Ammon's horn (tissue), 1 donor: ENCODE measurements at places on chromosomes 2 and 18.

- DNase-seq, result no peak
Observed at GRCh38 chr2:118177884-118178283, 89.6 kb downstream of the INSIG2 start.

GRCh38 chr18:23521907-23522306 is 18.6 kb downstream of the RMC1 start:
- DNase-seq, result peak; percentile 44

GRCh38 chr2:240856151-240856980 is 12.3 kb upstream of the AGXT start:
- no peak for DNase-seq

GRCh38 chr2:212387146-212387545 is 151.5 kb downstream of the ERBB4 start:
- no peak for DNase-seq

DNA sequence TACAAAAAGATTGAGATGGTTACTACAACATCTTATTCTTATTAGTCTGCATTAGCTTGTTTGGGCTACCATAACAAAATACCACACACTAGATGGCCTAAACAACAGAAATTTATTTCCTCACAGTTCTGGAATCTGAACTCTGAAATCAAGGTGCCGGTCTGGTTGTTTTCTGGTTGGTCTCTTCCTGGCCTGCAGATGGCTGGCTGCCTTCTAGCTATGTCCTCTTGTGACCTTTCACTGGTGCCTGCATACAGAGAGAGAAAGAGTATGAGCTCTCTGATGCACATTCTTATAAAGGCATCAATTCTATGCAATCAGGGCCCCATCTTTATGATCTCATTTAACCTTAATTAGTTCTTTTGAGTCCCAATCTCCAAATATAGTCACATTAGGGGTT is 696.5 kb downstream of the TDRD15 start:
- no peak for DNase-seq

- no peak for DNase-seq
Observed at GRCh38 chr2:97969081-97970067, 26.4 kb downstream of the TMEM131 start.

- no peak for DNase-seq
Observed at GRCh38 chr2:177728399-177728765, 335.8 kb downstream of the AGPS start.

- DNase-seq, result no peak
Observed at GRCh38 chr2:68046642-68047240, 16.1 kb downstream of the C1D start.

DNA sequence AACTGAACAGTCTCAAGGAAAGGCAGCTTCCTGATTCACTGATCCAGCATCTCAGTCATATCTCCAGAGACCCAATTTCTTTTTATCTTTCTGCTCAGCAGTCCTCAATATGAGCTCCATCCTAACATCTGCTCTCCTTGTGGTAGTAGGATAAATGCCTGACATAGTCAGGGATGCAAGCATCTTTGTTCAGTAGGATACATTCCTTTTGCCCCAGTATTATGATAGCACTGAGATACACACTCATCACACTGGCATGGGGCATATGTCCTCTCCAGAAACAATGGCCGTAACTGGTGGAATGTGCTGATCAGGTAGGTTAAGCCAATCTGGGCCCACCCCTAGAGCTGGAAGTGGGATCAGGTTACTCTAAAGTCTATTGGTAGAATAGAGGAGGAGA is 207.2 kb downstream of the ETAA1 start:
- no peak for DNase-seq

- no peak for DNase-seq
Observed at GRCh38 chr2:68827666-68828065, 43.5 kb downstream of the BMP10 start.

DNA sequence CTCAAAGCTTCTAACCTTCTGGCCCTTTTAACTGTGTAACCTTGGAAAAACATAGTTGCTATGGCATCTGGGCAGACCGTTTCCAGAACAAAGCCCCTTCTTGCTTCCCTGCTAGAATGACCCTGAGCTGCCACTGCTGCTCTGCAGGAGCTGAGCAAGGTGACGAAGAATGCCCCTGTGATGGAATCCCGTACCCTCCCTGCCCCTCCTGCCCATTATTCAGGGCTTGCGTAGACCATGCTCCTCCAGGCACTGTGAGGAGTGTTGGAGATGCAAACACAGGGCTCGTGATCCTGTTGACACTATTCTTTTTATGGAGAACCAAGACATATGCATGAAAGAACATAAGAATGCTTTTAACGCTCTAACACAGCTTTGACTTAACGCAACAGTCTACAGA is 191.1 kb downstream of the CDH2 start:
- no peak for DNase-seq

DNA sequence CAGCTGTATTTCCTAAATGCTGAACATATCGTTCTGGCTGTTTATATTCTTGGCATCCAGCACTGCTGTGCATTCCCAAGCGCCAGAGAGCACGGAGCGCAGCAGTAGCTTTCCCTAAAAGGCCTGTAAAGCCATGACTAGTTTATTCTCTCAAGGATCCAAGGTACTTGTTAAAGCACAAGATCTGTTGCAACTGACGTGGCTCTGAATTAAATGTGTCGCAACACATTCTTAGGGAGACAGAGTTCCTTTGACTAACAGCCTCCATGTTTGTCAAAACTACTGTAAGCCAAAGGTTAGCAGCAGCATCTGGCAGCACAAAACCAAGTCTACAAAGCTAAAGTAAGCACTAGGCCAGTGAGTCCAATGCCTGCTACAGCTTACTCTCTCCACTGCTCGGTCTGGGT is 188.6 kb upstream of the FN1 start:
- DNase-seq, result no peak

DNA sequence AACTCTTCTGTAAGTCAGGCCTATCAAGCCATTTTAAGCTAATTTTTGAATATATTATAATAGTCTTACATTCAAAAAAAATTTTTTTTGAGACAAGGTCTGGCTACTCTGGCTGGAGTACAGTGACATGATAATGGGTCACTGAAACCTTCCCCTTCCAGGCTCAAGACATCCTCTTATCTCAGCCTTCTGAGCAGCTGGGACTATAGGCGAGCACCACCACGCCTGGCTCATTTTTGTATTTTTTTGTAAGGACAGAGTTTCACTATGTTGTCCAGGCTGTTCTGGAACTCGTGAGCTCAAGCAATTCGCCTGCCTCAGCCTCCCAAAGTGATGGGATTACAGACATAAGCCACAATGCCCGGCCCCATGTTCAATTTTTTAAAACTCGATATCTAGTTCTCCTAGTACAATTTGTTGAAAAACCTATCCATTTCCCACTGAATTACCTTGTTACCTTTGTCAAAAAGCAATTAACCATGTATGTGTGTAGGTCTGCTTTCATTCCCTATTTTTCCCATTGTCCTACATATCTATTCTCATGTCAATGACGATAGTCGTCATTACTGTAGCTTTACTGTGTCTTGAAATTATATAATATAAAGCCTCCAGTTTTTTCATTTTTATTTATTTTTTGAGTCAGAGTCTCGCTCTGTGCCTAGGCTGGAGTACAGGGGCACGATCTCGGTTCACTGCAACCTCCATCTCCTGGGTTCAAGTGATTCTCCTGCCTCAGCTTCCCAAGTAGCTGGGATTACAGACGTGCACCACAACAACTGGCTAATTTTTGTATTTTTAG is 44.8 kb downstream of the YES1 start:
- DNase-seq, result no peak

DNA sequence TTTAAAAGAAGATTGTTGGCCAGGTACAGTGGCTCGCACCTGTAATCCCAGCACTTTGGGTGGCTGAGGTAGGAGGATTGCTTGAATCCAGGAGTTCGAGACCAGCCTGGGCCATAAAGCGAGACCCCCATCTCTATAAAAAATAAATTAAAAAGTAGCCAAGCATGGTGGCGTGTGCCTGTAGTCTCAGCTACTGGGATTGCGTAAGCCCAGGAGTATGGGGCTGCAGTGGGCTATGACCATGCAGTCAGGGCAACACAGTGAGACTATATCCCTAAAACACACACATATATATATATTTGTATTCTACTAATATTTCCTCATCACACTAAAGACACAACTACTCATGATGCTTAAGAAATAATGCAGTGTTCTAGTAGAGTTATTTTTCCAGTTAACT is 7.1 kb downstream of the HDHD2 start:
- no peak for DNase-seq

- DNase-seq, result no peak
Observed at GRCh38 chr2:69740502-69740951, 1.4 kb upstream of the ANXA4 start.
